Urinary bladder (tissue), 4 donors: ENCODE measurements at places on chromosomes 12 and 14.

- no peak for DNase-seq
Measured at GRCh38 chr14:82546401-82546800, 1012.7 kb upstream of the SEL1L start.

GRCh38 chr14:51176839-51177238 lies 63.2 kb upstream of the TMX1 start:
- no peak for DNase-seq

GRCh38 chr12:49789992-49790391 lies 38.2 kb downstream of the NCKAP5L start:
- DNase-seq = no peak

DNA sequence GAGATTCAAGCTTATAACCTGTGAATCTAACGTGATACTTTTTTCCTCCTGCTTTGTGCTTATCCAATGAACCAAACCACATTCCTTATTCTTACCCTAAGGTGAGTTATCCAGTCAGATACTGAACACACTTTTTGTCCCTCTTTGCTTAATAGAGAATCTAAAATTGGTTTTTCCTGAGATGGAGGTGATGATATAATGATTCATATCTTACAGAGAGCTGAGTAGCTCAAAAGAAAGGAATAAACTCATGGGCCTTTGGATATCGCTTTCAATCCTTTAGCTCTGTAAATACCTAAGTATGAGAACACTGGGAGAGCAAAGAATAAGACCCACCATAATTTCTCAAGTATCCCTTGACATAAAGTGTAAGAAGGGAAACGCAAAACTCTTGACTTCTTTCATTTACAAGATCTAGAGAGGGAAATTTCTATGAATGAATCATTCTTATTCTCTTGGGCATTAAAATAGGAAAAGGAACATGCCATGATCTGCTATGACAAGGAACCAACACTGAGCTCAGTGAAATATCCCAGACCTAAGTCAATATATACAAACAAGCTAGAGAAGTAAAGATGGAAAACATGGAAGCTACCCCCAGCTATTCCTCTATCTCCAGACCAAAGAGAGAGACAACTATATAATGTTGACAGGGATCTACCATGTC lies 81.8 kb upstream of the STAC3 start:
- no peak for DNase-seq

DNA sequence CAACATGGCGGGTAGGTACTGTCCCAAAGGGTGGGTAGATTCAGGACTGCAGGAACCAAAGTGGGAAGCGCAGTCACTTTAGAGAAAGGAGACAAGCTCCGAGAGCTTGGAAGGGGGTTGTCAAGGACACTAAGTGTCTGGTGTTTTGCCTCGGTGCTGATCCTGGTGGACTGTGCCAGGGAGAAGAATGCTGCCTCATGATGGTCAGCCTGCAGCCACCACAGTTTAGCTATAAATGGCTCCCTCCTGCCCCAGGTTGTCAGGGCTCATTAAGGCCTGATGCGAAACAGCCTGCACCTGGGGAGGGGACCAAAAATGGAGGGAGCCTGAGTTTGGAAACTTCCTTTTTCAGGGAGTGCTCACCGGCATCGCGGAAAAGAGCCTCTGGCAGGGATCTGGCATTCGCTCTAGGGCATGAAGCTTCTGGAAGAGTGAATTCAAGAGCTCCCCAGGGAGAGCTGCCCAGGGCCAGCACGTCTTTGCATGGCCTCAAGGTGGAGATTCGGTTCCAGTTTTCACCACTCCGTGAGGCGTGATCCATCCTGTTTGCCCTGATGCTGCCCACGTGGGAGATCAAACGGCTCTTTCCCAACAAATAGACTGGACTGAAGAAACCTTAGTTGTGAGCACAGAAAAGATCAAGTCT lies 164.0 kb downstream of the FOXN3 start:
- DNase-seq = no peak

- no peak for DNase-seq
Measured at GRCh38 chr14:61346221-61346620, 24.8 kb downstream of the PRKCH start.

DNA sequence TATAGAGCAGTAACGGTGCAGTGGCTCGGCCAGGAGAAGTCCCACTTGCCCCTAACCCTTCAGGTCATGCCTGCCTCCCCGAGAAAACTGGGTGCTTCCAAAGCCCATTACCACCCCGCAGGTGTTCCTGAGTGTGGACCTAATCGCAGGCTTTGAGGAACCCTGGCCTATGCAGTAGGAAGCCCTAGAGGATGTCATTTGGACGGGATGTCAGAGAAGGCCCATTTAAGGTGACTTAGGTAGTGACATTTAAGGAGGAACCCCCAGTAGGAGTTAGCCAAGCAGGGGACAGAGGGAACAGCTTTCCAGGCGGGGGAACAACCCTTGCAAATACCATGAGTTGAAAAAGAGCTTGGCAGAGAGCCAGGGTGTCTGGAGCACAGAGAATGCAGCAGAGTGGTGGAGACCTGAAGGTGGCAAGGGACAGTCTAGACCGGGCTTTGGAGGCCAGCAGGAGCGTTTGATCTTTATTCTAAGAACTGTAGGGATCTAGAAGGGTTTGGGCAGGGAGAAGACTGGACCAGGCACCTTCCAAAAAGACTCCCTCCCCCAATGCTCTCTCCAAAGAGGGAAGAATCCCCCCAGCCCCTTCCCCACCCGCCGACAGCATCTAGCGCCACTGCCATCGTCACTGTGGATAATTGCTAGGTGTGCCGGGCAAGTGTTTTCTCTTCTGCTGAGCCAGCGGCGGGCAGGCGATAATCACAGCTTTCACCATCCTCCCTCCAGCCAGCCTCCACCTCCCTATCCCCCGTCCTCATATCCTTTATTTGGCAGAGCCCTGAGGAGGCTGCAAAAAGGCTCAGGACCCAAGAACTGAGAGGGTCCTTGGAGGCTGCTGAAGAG lies 33.3 kb upstream of the BEGAIN start:
- DNase-seq = no peak

DNA sequence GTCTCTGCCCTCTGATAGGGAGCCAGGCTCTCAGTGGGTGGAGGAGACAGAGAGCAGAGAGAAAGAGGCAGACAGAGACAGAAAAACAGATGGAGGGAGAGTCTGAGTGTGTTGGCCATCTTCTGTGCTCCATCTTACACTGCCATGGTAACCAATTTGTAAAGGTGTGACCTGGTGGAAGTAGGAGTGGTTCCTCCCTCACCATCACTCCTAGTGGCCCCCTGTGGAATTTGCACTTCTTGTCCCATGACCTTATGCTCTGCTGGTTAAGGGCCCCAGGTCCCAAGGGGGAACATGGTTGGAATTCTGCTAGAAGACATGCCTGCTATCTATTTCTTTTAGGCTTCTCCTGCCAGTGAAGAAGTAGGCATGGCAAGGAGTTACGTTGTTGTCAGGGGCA lies 376.7 kb upstream of the CCDC196 start:
- DNase-seq = no peak

DNA sequence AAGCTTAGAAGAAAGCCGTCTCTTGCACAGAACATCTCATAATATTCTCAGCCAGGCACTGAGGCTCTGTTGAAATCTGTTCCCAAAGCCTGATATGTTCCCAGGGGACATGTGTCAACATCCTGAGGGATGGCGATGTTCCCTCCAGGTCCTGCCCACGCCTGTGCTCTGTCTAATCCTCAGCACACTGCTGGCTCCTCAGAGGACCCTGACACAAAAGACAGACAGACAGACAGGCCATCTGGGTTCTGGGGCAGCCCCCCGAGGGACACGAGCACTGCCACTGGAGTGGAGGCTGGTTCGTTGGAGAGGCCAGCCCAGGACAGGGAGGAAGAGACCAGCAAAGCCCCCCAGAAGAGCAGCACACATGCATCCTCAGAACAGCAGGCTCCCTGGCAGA lies 27.8 kb downstream of the CHGA start:
- no peak for DNase-seq

GRCh38 chr14:21257394-21257909 lies 11.8 kb downstream of the HNRNPC start:
- no peak for DNase-seq

DNA sequence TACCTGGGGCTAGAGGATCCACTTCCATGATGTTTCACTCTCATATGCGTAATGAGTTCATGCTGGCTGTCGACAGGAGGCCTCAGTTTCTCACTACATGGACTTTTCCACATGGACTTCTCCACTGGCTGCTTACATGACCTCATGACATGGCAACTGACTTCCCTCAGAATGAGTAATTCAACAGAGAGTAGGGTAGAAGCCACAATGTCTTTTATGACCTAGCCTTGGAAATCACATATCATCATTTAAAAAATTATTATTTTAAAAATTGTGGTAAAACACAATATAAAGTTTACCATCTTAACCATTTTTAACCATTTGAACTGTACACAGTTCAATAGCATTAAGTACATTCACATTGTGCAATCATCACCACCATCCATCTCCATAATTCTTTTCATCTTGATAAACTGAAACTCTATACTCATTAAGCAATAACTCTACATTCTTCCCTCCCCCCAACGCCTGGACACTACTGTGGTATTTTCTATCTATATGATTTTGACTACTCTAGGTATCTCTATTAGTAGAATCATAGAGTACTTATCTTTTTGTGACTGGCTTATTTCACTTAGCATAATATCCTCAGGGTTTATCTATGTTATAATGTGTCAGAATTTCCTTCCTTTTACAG lies 144.5 kb downstream of the TGFB3 start:
- DNase-seq = no peak

- no peak for DNase-seq
Measured at GRCh38 chr14:51561141-51561540, 90.6 kb upstream of the FRMD6 start.

- no peak for DNase-seq
Measured at GRCh38 chr14:55867719-55868118, 250.5 kb upstream of the PELI2 start.

DNA sequence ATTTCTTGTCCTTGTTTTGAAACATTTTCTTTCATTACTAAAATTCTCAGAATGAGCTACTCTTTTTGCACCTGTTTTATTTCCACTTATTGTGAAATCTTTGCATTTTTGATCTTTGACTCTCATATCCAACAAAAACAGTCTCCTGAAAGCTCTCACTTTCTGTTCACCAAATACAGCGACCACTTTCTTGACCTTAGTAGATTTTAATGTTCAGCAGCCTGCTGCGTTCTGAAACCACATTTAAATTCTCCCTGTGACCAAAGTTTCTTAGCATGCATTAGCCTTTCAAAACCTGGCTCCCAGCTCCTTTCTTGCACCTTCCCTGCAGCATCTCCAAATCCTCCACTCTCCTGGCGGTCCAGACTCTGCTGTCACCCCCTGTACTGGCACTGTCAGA lies 404.4 kb upstream of the PDE3A start:
- DNase-seq = no peak

- DNase-seq = no peak
Measured at GRCh38 chr12:68665016-68665569, 21.7 kb upstream of the NUP107 start.

GRCh38 chr14:101538878-101539277 lies 22.4 kb upstream of the DIO3 start:
- no peak for DNase-seq

GRCh38 chr14:92252323-92252722 lies 70.6 kb upstream of the SLC24A4 start:
- no peak for DNase-seq

DNA sequence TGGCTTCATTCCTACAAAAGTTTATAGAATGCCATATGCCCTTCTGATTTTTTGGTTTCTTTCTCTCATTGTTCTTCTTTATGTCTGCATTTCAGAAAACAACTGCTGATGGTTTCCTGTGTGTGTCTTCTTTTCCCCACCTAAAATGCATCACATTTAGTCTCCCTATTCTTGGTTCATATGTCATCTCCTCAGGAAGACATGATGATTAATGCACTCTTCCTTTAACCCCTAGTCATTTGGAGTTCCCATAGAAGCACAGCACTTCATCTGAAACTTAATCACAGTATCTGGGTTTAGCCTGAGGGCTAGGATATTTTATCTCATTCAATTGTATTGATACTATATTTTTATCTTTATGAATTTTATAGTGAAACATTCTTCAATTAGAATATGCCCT lies 21.5 kb downstream of the GNPNAT1 start:
- no peak for DNase-seq

DNA sequence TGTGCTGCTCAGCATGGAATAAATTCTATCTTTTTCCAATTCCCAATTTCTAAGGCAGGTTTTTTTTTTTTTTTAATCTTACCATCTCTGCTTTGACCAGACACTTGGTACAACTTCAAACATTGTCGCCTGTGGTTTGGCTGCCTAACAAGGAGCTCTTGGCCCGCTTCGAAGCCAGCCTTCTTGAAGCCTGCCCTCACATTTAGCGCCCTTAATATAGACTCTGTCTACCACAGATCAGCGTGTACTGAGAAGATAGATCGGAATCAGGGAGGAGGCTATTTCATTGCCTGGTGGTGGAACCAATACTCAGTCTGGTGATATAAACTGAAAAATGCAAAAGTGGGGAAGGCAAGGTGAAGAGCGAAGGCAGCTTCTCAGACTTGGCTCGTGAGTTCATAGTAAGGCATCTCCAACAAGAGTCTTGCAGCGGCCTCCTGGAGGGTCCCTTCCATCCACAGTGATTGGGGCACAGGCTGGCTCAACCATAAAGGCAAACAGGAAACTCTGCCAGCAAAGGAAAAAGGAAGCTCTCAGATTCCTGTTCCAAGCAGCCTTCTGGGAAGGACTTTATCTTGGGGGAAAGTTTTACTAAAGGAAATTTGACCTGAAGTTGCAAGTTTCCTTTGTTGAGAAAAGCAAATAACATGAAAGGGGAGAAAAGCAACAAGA lies 103.2 kb upstream of the BCL2L14 start:
- no peak for DNase-seq

GRCh38 chr12:53758730-53759103 lies 6.9 kb upstream of the CISTR start:
- DNase-seq = no peak

DNA sequence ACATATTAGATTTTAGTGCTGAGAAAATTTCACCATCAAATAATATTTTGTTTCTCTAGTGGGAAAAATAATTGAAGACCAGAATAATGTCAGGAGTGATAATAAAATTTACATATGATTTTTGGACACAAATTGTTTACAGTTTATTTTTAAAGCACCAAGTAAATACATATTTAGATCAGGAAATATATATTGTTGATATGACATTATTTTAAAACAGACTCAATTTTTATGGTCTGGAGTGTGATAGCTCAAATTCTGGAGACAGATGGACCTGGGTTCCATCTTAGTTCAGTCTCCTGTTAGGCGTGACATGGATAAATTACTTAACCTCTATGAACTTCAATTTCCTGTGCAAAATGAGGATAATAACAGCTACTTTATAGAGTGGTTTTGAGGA lies 135.4 kb downstream of the TPH2 start:
- no peak for DNase-seq

- DNase-seq = peak; percentile 31
Measured at GRCh38 chr14:54805445-54806322, 96.9 kb downstream of the GCH1 start.
